ENCODE measurements at places on chromosomes 12 and 14.

DNA sequence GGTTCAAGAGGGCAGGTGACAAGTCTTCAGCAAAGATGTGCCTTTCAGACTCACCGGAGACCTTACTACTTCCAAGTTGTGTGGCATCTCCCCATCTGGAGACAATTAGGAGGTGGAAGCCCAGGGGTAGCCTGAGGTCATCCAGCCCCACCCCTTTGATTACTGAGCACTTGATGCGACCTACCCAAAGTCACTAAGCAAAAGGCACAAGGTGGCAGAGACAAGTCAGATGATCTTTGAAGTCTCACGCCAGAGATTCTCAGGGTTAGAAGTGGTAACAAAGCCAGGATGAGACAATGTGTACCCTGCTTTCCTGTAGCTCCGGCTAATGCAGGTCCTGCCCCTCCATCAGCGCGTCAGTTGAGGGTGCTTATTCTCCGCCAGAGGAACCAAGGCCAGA is 1.4 kb upstream of the FOXN3 start:
- DNase-seq: no peak

DNA sequence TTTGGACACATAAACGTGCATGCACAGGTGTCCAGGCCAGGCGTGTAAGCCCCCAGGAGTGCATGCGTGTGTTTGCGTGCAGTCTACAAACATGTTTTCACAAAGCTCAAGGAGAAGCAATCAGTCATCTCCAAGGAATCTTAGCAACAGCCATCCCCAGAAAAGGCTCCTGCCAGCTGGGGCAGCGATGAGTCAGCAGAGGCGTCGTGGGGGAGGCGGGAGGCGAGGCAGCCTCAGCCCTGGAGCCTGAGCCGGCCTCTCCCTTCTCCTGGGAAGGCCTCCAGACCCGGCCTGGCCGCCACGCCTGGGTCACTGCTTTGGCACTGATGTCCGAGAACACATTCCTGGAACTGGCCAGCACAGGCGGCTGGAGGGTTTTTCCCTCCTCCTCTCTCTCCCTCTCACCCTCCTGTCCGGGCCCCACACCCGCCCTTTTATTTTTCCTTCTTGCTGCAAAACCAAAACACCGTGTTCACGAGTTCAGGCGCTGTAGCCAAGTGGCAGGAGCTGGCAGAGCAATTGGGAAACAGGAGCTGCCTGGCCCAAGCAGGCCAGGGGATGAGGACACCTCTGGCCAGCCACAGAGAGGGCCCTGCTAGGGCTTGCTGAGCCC is 92.7 kb downstream of the LRRC74A start:
- no peak for DNase-seq

DNA sequence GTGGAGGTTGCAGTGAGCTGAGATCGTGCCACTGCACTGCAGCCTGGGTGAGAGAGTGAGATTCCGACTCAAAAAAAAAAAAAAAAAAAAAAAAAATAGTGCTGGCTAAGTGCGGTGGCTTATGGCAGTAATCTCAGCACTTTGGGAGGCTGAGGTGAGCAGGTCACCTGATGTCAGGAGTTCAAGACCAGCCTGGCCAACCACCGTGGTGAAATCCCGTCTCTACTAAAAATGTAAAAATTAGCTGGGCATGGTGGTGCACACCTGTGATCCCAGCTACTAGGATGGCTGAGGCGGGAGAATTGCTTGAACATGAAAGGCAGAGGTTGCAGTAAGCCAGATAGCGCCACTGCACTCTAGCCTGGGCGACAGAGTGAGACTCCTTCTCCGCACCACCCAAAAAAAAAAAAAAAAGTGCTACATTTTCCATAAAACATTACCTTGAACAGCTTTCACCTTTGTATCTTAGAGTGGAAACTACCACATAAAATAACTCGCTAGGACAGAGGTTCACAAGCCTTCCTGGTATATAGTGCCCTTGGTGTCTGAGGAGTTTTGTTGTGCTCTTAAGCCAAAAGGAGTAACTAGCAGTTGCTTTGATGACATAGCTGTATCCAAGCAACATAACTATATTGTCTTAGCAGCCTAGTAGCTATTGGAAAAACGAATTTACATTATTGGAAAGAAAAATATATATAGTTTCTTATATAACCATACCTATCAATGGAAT is 11.1 kb downstream of the PTGES3 start:
- no peak for DNase-seq

GRCh38 chr12:97797473-97797872 is 334.9 kb downstream of the RMST start:
- no peak for DNase-seq

DNA sequence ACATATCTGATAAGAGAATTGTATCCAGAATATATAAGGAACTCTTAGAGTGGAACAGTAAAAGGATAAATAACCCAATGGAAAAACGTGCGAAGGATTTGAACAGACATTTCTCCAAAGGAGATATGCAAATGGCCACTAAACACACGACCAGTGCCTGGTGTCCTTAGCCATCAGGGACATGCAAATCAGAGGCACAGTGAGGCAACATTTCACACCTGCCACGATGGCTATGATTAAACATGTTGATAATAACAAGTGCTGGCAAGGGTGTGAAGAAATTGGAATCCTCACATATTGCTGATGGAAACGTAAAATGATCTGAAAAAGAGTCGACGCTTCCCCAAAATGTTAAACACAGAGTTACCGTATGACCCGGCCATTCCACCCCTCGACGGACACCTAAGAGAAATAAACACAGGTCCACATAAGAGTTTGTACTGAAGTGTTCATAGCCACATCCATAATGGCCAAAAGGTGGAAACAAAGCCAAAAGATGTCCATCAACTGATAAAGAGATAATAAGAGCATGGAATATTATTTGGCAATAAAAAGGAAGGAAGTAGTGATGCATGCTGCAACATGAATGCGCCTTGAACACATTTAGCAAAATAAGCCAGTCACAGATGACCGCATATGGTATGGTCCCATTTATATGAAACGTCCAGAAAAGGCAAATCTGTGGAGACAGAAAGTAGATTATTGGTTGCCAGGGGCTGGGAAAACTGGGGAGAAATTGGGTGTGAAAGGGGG is 6.3 kb upstream of the TMEM121 start:
- DNase-seq: no peak

GRCh38 chr12:3005736-3006135 is 46.5 kb downstream of the TEAD4 start:
- no peak for DNase-seq

GRCh38 chr12:108479364-108480070 is 35.6 kb upstream of the FICD start:
- no peak for DNase-seq

- DNase-seq: no peak
These were observed 159.5 kb downstream of the RIMBP2 start for GRCh38 chr12:130556486-130557055.

- DNase-seq: no peak
These were observed 161.5 kb downstream of the RPS29 start for GRCh38 chr14:49424436-49425331.

GRCh38 chr12:75660805-75661404 is 149.5 kb upstream of the KRR1 start:
- DNase-seq: no peak

- no peak for DNase-seq
These were observed 50.9 kb upstream of the BCL2L14 start for GRCh38 chr12:12019881-12020280.

DNA sequence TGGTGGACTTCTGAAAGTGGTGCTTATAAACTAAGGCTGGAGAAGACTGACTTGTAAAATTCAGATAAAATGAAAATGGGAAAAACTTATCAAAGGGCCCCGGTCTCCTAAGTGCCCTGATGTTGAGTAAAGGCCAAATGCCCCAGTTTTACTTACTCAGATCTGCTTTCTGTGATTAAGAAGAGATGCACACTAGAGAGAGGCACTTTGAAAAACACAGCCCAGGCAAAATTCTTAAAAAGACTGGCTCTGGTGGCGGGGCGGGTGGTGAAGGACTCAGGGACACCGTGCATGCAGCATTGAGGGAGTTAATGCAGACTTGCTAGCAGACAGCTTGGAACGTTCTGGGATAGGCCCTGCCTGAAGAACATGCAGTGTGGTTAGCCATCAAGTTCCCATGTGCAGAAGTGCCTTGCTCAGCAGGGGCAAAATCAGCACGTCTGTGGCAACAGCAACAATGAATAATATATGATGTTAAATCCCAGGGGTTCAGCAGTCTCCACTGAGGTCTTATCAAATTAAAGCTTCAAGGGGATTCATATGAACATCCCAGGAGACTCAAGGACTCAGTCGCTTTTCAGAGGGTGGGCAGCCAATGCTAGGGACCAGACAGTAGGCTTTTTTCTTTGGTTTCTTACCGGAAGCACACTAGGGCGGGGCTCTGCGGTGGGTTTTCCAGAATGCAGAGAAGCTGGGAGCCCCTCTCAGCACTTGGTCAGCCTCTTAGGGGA is 105.0 kb downstream of the DAD1 start:
- DNase-seq: no peak

DNA sequence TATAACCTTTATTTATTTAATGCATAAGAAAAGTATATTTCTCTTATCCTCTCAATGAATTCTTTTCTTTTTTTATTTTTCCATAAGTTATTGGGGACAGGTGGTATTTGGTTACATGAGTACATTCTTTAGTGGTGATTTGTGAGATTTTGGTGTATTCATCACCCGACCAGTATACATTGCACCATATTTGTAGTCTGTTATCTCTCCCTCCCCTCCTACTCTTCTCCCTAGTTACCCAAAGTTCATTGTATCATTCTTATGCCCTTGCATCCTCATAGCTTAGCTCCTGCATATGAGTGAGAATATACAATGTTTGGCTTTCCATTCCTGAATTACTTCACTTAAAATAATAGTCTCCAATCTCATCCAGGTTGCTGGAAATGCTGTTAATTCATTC is 1900.0 kb upstream of the SEL1L start:
- DNase-seq: no peak

DNA sequence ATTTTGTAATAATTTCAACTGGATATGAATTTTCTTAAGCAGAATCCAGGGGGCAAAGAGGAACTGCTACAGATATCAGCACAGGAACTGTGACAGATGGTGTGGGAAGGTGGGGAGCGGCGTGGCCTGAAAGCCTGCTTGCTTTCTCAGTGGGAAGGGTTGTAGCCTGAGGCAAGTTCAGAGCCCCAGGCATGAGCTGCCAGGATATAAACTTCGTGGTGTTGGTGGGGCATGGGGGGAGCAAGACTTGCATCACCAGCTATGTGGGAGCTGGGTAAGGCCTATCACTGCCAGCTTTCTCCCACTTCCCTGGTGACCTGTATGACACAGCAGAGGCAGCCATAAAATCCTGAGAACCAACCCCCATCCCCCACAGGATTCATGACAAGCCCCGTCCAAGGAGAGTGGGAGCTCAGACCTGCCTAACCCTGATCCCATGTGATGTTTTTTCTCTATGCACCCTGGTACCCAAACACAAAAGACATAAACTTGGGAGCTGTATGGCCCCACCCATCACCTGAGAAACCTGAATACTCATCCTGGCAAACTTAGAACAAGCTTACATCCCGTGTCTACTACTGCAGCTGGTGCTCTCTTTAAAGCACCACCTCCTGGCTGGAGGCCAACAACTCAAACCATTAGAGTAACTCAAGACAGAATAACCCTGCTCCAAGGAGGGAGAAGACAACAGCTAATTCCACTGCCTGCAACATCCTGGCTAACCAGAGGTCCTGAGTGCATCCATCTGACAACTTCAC is 16.5 kb downstream of the CLEC1A start:
- no peak for DNase-seq

- DNase-seq: no peak
These were observed 136.2 kb downstream of the SLCO1B3 start for GRCh38 chr12:20946732-20947131.

GRCh38 chr14:22885975-22886374 is 3.0 kb downstream of the REM2 start:
- no peak for DNase-seq

DNA sequence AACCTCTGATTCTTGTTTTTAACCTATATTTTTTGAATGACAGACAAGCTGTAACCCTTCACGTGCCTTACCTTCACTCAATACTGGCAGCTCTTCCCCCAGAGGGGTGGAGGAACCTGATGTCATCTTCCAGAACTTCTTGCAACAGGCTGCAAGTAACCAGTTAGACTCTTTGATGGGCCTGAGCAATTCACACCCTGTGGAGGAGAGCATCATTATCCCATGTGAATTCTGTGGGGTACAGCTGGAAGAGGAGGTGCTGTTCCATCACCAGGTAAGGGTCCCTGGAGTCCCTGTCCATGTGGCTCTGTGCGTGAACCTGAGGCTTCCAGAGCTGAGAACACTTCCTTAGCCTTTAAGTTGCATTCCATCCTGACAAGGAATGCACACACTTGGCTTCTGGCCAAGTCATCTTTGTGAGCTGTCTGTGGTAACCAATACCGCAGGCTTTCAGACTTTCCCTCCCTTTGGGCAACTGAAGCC is 22.7 kb downstream of the TRAFD1 start:
- no peak for DNase-seq

DNA sequence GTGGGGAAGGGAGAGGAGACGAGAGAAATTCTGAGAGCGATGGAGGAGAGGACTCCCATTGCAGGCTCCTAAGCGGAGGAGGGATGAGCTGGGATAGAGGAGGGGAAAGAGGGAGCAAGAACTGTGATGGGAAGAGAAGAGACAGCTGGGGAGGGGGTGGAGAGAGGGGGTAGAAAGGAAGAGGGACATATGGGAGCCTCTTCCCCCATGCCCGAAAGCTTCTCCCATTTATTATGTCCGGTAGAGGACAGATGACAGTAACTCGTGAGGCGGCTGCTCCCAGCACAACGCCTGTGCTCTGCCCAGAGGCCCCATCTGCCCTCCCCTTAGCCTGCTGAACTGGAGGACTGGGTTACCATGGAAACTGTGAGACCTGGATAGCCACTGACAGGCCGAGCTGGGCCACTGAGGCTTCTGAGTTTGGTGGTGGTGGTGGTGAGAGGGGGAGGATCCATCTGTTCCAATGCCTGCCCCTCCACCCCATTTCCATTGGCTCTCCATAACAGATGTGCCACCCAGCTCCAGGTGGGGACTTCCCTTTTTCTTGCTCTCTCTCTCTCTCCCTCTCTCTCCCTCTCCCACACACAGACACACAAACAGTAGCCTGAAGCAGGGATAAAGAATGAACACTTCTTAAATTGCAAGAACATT is 8.3 kb downstream of the CPNE6 start:
- no peak for DNase-seq

DNA sequence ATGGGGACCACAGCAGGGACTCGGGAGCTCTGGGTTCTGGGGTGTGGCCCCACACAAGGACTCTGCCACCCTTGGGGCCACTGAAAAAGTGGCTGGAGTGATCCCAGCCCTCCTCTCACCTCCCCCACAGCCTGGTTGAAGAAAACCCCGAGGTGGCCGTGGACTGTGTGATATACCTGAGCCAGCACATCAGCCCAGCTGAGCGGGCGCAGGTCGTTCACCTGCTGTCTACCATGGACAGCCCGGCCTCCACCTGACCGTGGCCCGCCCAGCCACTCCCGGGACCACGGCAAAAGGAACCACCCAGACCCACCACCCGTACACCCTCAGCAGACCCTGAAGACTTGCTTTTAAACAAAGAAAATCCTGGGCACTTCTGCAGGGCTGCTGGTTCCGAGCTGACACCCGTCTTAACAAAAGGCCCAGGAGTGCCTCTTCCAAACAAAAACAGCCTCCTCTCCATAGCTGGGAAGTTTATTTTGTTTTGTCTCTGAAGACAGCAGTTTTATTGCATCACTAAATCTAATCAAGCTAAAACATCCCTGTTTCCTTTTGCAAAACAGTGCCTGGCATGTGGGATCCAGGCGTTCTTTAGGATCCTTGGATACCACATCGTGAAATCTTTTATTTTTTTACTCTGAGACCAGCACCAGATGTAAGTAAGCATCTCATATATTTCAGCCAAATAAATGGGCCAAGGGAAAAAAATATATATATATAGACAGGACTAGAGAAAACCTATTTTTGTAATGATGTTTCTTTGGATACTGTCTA is 42.8 kb downstream of the FOXN4 start:
- DNase-seq: no peak

- no peak for DNase-seq
These were observed 3.0 kb upstream of the MAP3K9 start for GRCh38 chr14:70812124-70812818.

Measured in activated CD4-positive, CD25-positive, alpha-beta regulatory T cell treated with anti-CD3 and anti-CD28 coated beads, Interleukin-2, amount 50 U/mL, for 16 hours (primary cell).